Naive thymus-derived CD8-positive, alpha-beta T cell (primary cell): ENCODE measurements at places on chromosomes 5 and 9. TPM values are rescaled to one million over a fixed set of nuclear protein-coding genes. Genes with fewer than 3 reads are reported as not detected.

AGXT2 gene
- total RNA-seq, result not detected

CCIN gene
- 0.19 TPM for total RNA-seq

- no peak overlapping the region for H3K4me3 ChIP-seq
- no peaks in the 10 kb centered on the region for H3K36me3 ChIP-seq
- H3K27me3 ChIP-seq, result peaks cover 11% of the 10 kb centered on the region
- H3K4me1 ChIP-seq, result no peaks in the 10 kb centered on the region
- H3K27ac ChIP-seq, result no peak overlapping the region
These were observed 12.0 kb upstream of the SLC24A2 start for GRCh38 chr9:19800884-19801283.

DNA sequence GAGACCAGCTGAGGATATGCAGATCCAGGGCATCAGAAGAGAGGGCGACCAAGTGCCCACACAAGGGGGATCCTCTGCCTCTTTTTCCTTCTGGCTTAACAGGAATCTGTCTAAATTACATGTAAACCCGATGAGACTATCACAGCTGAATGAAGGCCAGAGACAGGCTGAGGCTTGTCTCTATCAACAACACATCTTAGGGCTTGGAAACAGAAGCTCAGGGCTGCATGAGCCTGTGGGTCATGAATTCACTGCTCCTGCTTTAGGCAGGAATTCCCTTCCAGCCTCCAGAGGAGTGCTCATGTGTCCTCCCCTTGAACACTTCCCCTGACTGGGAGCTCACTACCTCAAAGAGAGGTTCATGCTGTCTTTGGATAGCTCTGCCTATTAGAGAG lies 106.1 kb upstream of the PHYKPL start:
- H3K4me1 ChIP-seq, result no peaks in the 10 kb centered on the region
- no peaks in the 10 kb centered on the region for H3K36me3 ChIP-seq
- no peak for DNase-seq
- H3K27ac ChIP-seq, result no peak overlapping the region
- no peak overlapping the region for H3K4me3 ChIP-seq
- no peaks in the 10 kb centered on the region for H3K27me3 ChIP-seq

GRCh38 chr9:87643778-87644570 lies 81.9 kb upstream of the CTSL start:
- H3K27me3 ChIP-seq, result no peaks in the 10 kb centered on the region
- H3K27ac ChIP-seq, result no peak overlapping the region
- peaks cover 6% of the 10 kb centered on the region for H3K4me1 ChIP-seq

ANKRD34B gene
- total RNA-seq, result not detected
